ENCODE measurements at places on chromosomes 16 and 17.
A peak's percentile ranks its signal among the peaks of the same experiment; 100 is the strongest.

DNA sequence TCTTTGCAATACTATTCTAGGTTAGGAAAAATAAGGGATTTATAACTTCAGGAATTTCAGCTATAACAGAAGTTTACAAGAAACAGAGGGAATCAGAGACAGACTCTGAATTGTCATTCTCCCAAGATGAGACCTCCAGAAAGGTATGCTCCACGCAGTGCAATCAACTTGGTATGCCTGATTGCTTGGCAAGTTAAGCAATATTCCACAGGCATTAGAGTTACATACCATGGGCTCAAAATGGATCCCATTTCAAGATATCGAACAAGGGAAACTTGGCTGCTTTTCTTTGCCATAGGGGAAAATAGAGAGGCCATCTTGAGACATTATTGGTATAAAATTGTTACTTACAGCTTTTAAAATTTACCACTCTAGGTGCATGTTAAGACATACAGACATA lies 615.6 kb upstream of the SOX9 start:
- no peak for DNase-seq

GRCh38 chr16:28313587-28313986 lies 21.3 kb downstream of the SBK1 start:
- DNase-seq: no peak

DNA sequence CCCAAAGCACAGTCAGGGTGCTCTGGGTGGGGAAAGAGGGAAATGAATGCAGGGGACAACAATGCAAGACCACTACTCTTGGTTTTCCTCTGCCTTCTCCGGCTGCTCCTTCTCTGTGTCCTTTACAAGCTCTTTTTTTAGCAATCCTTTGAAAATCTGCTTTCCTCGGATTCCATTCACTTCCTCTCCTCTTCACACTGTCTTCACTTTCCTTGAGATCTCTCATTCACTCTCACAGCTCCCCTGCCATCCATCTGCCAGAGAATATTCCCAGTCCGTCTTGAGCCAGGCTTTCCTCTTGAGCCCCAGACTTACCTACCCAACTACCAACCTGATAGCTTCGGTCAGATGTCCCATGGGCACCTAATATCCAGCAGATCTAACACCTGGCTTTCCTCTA lies 11.0 kb upstream of the SPOP start:
- DNase-seq: no peak

DNA sequence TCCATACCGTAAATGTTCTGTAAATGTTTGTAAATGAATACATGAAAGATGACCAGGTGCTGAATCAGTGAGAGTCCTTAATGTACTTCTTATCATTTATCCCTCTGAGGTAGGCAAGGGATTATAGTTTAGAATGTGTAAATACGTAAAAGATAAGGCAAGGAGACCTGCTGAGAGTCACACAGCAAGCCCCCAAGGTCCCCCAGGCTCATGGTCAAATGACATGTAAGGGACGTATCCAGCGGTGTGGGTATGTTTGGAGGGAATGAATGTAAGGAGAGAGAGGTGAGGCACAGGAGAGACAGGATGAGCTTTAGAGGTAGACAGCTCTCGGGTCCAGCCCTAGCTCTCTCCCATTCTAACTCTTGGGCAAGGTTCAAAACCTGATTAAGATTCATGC lies 341.8 kb downstream of the WWOX start:
- no peak for DNase-seq

DNA sequence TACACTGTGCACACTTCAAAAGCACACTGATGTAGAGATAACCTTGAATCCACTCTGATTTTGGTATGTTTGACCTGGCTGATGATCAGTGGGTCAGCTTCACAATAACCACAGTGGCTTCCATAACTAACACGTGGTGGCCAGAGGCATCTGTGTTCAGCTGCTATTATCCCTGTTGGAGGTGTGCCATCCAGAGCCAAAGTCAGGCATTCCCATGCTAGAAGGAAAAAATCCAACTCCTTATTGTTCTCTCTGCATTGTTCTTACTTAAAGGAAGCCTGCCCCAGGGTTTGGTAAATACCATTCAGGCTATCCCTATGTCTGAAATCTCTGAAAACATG lies 127.3 kb upstream of the MON1B start:
- DNase-seq: no peak

GRCh38 chr16:56670620-56670934 lies 963 bp downstream of the MT1H start:
- no peak for DNase-seq

- no peak for DNase-seq
These were observed 16.9 kb downstream of the NSMCE1 start for GRCh38 chr16:27251541-27252205.

- no peak for DNase-seq
These were observed 43.5 kb downstream of the TEX2 start for GRCh38 chr17:64219571-64219970.

DNA sequence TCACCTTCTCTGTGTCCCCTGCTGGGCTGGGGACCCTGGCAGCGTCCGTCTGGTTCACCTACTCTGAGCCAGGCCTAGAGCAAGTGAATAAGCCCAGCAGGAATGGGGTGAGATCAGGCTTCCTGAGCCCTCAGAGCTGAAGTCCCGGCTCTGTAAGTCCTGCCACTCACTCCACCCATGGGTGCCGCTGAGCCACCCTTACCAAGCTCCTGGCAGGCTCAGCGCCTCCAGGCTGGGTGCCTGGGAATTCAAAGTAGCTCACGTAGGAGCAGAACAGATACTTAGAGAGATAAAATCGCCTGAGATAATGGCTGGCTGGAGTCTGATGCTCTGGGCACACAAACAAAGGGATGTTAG lies 9.8 kb upstream of the LASP1NB start:
- no peak for DNase-seq

DNA sequence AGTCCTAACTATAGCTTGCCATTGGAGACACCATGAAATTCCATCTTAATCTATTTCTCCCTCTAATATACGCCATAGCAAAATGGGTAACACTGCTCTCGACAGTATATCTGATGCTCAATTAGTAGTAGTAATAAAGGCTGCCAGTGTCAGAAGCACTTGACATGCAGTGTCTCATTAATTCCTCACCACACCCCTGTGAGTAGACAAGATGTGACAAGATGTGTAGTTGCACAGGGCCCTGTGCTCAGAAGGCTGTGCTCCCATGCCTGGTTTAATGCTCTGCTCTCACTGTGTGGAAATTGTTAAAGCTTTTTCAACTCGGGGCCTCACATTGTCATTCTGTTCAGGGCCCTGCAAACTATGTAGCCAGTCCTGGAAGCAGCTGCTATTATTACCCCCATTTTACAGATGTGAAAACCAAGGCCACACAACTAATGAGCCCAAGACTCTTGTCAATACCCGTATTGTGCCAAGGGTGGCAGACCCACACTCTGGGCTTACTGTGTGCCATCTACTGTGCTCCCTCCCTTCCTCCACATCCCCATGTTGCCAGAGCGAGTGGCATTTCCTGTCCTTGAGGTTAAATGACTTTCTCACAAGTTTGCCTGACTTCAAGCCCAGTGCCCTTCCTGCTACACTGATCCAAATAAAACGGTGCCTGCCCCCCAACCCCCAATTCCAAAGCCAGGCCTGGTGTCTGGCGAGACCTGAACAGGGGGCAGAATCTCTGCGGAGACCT lies 287.3 kb upstream of the CCL2 start:
- DNase-seq: no peak

DNA sequence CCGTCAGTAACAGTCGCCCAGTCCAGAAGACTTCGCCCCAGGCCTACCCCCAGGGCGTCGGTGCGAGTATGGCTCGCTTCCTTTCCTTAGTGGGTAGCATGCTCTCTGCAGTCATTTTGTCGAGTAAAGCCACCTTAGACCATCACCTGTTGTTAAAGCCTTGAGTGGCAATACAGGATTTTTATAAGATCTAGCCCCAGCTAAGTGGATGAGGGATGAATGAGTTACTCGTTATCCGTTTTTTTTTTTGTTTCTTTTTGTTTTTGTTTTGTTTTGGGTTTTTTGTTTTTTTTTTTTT lies 322 bp upstream of the KLHL11 start:
- DNase-seq: no peak

DNA sequence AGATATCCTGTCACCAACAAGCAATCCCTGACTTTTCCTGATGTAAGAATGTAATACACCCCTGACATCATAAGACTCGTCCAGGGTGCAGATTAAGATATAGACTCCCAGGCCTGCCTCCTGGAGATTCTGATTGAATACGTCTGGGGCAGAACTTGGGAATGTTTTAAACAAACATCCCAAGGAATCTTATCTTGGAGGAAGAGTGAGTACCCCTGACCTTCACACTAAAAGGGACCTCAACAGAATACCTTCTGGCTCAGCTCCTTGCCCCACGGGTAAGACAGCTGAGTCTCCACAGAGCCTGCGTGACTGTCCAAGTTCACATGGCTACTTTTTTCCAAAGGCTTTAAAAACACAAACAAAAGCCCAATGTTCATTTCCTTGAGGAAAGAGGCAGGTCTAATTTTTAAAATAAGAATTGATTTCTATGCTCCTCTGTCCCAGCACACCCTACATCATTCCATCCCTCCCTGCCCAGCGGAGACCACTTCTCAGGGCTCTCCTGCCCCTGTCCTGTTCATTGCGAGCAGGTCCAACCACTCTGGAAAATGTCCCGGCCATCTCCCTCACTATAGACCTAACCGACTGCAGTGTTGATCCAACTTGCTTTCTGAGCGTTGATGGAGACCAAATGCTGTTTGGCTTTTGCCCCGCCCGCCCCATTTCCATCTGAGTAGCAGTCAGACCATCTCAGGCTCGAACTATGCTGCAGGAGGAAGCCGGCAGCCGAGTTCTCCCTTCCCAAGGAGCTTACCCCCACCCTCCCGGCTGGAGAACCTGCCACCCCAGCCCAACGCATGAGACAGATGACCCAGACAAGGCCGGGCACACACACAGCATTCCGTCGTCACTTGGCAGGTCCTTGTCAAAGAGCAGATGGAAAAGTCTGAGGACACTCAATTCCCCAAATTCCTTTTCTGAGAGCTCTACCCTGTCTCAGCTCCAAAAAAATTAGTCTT lies 44.1 kb upstream of the MYH10 start:
- DNase-seq: peak; percentile 90

DNA sequence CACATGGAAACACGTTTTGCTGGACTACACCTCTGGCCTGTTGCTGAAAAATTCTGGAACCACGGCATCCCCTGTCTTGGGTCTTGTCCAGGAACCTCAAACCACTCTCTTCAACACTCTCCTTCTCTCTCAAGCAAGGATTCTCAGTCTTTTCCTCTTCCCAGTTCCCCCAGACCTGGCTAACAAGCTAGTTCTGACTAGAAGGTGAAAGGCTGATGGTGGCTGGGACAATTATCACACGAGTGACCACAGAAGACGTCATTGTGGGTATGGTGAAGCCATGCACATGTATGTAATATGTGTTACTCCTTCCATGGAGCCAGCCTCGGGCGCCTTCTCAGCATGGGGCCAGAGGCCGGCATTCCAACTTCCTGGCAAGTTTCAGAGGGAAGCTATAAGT lies 123.0 kb downstream of the CDYL2 start:
- DNase-seq: no peak

GRCh38 chr17:44770166-44770925 lies 11.6 kb downstream of the ADAM11 start:
- no peak for DNase-seq

- peak; percentile 62 for DNase-seq
These were observed 5.4 kb downstream of the VASN start for GRCh38 chr16:4376893-4377572.

- DNase-seq: no peak
These were observed 21.2 kb downstream of the PITPNA start for GRCh38 chr17:1541367-1541904.

- no peak for DNase-seq
These were observed 119.2 kb upstream of the NETO2 start for GRCh38 chr16:47262938-47263337.

GRCh38 chr16:50266337-50267091 lies at the start of gene ADCY7:
Gene ADCY7 (plus strand): TSS chr16:50266551. CDS start chr16:50288180, 21,629 bp downstream.
- peak; percentile 92 for DNase-seq

DNA sequence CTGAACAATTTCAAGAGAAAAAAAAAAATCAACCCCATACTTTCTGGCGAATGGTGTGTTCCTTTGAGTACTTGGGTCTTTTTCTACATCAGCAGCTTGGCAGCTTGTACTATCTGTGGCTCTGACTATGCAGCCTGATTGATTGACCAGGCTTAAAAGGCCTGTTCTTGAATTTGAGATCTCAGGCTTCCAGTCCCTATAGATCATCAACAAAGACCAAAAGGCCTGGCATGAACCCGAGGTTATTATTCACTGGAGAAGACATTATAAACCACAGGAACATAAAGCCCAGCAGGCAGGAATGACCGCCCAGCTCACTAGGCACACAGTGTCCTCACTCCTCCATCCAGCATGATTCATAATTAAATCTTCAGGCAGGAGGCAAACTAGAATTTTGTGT lies 32.1 kb upstream of the CDH3 start:
- DNase-seq: no peak

- DNase-seq: no peak
These were observed 16.1 kb upstream of the ADAMTS18 start for GRCh38 chr16:77450790-77451487.

GRCh38 chr17:6421700-6422604 lies 13.0 kb downstream of the AIPL1 start:
- peak; percentile 80 for DNase-seq

- peak; percentile 23 for DNase-seq
These were observed 235.8 kb downstream of the MAP2K4 start for GRCh38 chr17:12256380-12256995.

DNA sequence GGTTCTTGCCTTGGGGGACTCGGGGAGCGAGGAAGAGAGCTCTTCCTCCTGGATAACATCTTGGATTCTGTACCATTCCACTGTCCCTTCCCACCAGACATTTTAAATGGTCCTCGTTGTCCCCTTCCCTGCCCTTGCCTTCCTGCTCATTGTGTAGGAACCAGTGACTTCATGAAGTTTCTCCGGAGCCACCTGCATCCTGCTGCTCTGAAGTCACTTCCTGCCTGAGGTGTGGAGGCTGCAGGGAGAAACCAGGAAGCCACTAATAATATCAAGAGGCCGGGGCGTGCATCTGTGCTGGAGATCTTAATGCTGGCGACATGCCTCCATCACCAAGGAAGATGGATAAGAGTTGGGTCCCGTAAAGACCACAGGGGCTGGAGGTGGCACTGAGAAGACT lies 6.2 kb upstream of the SLC16A13 start:
- peak; percentile 57 for DNase-seq

DNA sequence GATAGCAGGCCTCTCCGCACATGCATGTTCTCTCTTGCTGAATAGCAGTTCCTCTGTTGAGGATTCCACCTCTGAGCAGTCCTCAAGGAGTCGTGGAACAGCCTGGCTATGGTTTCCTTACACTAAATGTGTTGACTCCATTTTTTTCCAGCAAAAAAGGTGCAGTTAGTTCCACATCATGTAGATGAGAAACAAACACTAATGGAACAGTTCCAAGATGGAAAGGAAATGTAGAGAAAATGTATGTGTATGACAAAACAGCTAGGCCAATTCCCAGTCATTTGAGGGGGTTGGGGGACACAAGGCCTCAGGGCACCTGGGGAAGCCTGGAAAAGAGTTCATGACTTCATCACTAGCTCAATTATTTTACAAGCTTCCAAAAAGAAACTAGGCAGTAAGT lies 90.0 kb downstream of the CFDP1 start:
- no peak for DNase-seq

DNA sequence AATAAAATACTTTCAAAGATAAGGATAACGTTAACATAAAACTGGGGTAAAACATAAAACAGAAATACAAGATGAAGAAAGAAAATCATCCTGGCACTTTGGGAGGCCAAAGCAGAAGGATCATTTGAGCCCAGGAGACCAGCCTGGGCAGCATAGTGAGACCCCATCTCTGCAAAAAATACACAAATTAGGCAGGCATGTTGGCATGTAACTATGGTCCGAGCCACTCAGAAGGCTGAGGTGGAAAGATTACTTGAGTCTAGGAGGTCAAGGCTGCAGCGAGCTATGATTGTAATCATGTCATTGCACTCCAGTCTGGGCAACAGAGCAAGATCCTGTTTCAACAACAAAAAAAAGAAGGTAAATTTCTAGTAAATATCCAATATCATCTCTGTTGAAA lies 19.6 kb downstream of the TAT start:
- DNase-seq: no peak

Measured in right cardiac atrium (tissue), 5 donors.